ENCODE measurements at places on chromosomes 6 and 20.
A peak's percentile ranks its signal among the peaks of the same experiment; 100 is the strongest.

- no peak for DNase-seq
Observed at GRCh38 chr6:45109551-45109950, 218.6 kb upstream of the RUNX2 start.

GRCh38 chr20:63413963-63414684 lies 53.0 kb upstream of the CHRNA4 start:
- DNase-seq, result no peak

DNA sequence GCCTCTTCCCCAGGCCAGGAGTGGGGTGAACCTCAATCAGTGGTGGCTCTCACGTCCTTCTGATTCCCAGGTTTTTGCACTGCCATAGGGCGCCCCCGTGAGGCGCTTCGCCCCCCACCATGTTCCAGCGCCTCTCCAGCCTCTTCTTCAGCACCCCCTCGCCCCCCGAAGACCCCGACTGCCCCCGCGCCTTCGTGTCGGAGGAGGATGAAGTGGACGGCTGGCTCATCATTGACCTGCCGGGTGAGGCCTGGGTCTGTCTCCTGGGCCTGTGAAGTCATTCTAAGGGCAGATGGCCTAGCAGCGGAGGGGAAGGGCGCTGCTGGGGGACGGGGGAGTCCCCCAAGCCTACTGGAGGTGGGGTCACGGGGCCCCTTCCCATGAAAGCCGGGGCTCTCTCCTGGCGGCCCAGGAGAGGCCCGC lies 4.5 kb downstream of the TP53INP2 start:
- DNase-seq, result peak; percentile 76

DNA sequence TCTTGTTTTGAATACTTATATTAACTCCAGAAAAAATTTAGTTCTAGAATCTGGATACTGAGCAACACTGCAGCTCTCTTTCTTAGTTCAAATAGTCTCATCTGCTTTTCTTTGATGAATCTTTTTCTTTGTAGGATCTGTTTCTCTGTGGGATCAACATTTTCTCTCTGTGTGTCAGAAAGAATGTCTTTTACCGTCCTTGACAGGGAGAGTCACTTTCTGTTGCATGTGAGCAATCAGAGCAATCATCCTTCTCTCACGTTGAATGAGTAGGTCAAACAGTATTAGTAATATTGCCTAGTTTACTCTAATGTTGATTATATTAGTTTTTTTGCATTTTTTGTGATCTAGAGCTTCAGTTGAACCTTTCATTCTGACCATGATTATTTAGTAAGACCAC lies 130.9 kb downstream of the TRMT11 start:
- DNase-seq, result no peak

DNA sequence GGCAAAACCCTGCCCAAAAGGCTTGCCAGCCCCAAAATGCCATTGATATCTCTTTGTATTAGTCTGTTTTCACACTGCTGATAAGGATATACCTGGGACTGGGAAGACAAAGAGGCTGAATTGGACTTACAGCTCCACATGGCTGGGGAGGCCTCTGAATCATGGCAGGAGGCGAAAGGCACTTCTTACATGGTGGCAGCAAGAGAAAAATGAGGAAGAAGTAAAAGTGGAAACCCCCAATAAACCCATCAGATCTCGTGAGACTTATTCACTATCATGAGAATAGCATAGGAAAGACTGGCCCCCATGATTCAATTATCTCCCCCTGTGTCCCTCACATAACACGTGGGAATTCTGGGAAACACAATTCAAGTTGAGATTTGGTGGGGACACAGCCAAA lies 28.6 kb downstream of the MBOAT1 start:
- DNase-seq, result no peak

- no peak for DNase-seq
Observed at GRCh38 chr20:51516855-51517254, 25.7 kb downstream of the NFATC2 start.

Measured in Peyer's patch (tissue), 4 donors.